Activated CD4-positive, alpha-beta T cell treated with anti-CD3 and anti-CD28 coated beads, Interleukin-2, amount 10 ng/mL, durations not matched to agents 7 days and 5 days (primary cell): ENCODE measurements at places on chromosomes 4 and X. TPM values are rescaled to one million over a fixed set of nuclear protein-coding genes. Genes with fewer than 3 reads are reported as not detected.

DNA sequence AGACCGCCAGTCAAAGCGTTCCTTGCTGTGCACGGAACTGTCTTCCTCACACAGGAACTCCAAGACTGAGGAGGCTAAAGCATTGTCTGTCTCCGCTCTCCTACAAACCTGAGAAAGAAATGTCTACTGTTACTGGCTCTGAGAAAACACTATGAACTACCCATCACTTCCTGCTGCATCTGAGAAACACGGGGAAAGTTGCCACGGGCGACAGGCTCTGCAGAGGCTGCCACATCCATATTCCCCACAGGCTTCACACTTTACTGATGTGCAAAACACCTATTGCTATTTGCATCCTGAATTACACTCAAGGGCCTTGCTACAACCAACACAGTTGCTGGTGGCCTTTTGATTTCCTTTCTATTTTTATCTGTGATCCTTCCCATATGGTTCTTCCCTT lies 59.0 kb downstream of the AFAP1 start:
- DNase-seq: no peak

RBMXL3 gene
- not detected for total RNA-seq

DNA sequence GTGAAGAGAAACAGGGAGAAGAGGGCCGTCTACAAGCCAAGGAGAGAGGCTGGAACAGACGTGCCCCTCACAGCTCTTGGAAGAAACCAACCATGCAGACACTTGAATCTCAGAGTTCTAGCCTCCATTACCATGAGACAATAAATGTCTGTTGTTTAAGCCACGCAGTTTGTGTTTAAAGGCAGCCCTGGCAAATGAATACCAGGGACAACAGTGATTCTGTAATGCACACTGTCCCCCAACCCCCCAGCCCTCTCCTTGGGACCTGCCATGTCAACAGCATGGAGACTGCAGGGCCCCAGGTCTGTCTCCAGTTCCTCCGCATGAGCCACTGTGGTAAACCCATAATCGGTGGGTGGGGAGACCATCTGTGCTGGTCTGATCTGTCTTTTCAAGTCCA lies 348.0 kb upstream of the KLF3 start:
- DNase-seq: no peak

MEPE gene
- total RNA-seq: not detected

DNA sequence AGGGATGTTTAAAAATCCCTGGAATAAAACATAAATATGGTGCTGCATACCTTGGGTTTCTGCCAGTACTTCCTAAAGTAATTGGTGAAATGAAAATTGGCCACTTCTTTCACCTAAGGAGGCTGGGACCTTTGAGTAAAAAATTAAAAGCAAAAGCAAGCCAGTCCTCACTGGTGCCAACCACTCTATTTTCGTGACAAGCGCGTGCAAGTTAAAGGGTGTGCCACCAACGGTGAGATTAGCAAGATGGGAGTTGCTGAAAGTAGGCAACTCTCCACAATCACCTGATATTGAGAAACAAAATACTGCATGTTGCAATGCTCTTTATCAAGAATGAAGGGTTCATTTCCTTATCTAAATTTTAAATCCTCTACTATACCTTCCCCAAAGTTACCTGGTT lies 19.7 kb upstream of the RTL9 start:
- no peak for DNase-seq

HELT gene
- not detected for total RNA-seq

GRCh38 chr4:104870495-104871233 lies 276.0 kb upstream of the TET2 start:
- no peak for DNase-seq

- no peak for DNase-seq
These were observed 62.3 kb upstream of the HHIP start for GRCh38 chr4:144583658-144584057.

GRCh38 chr4:137956256-137956655 lies 285.9 kb downstream of the SLC7A11 start:
- no peak for DNase-seq

ABCG2 gene
- total RNA-seq: 1.4 TPM

DNA sequence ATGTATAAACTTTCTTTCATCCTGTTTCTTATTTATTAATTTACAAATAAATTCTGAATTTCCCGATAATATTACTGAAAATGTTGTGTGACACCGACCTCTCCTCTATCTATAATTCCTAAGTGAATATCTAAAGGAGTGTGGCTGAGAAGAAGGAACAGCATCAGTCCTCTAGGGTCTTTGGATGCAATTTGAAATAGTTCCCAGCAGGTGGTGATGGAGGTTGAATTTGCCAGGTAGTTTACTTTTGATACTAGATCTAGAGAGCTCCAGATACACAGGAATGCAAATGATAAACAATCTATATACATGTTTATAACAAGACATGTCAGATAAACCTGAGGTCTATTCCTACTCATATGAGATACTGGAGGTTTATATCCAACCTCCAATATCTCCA lies 305.4 kb downstream of the PCDH18 start:
- no peak for DNase-seq

DNA sequence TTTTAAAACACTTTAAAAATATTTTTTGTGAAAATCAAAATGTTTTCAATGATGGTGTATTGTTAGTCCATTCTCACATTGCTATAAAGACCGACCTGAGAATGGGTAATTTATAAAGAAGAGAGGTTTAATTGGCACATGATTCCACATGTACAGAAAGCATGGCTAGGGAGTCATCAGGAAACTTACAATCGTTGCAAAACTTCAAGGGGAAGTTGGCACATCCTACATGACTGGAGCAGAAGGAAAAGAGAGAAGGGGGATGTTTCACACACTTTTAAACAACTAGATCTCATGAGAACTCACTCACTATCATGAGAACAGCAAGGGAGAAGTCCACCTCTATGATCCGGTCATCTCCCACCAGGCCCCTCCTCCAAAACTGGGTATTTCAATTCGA lies 110.7 kb downstream of the TMEM47 start:
- DNase-seq: no peak

GRCh38 chr4:2418650-2419571 lies at the start of gene CFAP99:
Gene CFAP99, plus strand, starts transcription at chr4:2418955.
- DNase-seq: peak; percentile 98

CD99L2 gene
- total RNA-seq: 14.6 TPM

DNA sequence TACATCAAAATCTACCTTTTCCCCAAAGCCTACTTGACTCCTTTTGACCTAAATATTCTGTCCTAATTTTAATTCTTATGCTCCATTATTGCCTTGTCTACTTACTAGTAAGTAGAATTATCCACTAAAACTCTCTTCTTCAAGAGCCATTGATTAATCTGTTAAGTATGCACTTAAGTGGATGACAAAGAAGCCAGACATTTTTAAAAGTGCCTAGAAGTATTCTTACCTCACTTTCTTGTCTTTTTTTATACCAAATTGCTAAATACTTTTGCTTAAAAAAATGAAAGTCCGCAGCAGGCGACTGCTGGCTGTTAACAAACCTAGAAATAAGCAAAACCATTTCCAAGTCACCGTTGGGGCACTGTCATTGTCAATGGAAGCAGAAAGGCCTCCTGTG lies 20.1 kb upstream of the FRMPD4 start:
- no peak for DNase-seq

SPANXB1 gene
- total RNA-seq: not detected

SYP gene
- 2.7 TPM for total RNA-seq

- DNase-seq: peak; percentile 12
These were observed 568 bp downstream of the NIPAL1 start for GRCh38 chr4:48017108-48017571.

DNA sequence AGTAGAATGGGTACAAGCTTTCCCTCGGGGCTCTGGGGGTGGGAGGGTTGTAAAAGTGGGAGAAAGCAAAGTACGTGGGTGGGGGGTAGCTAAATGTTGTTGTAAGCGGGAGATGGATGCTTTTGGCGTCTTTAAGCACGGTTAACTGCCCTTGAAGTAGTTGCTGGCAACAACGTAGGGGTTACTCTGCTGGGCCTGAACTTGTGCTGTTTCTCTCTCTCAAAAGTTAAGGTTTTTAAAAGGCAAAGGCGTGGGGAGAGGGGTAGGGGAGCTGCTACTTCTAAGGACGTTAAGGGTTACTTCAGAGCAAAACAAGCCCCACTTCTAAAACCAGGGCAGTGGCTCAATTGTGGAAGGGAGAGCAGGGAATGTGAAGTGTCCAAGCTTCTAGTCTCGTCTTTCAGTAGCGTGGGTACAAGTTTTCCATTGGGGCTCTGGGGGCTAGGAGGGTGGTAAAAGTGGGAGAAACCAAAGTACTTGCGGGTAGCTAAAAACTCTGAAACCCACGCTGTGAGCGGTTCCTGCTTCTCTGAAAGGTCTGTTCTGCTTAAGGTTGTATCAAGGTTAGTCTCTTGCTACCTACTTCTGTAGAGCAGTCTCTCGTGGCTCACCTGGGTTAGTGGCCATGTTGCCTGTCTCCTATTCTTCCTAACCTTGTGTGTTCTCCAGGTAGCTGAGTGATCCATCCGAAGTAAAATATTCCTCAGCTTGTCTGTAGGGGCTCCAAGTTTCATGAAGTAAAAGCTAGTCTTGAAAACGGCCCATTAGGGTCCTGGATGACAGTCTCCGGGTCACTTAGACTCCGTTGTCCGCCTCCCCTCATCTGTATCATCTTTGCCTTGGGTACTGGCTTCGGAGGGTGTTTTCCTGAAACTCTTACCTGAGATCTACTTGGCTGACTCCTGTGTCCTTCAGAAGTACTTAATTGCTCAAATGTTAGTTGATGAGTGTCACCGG lies 1.7 kb upstream of the WDR1 start:
- peak; percentile 26 for DNase-seq

- DNase-seq: peak; percentile 67
These were observed 51.5 kb upstream of the TRIM2 start for GRCh38 chr4:153152501-153153338.

DNA sequence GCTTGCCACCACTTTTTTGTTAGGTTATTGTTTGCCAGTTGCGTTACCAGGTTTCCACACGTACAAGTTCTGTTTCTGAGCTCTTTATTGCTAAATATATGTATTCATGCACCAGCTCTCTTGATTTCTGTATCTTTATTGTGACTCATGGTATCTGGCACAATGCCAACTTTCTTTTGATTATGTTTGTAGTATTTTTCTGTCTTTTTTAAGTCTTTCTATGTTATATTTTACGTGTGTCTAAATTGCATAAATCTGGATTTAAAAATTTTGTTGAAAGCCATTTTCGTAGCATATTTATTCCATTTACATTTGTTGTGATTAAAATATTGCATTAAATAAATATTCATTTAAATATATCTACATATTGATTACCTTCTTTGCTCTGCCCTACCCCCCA lies 73.8 kb downstream of the KDM6A start:
- no peak for DNase-seq

- no peak for DNase-seq
These were observed 6.3 kb downstream of the MEPE start for GRCh38 chr4:87838890-87839591.

- DNase-seq: no peak
These were observed 227.6 kb upstream of the MAB21L2 start for GRCh38 chr4:150354214-150354796.

GRCh38 chr4:118931786-118932185 lies 43.1 kb downstream of the SYNPO2 start:
- DNase-seq: no peak

GAGE13 gene
- total RNA-seq: not detected

SRPX2 gene
- total RNA-seq: not detected

GRCh38 chr4:33078145-33078544 lies 2358.0 kb downstream of the PCDH7 start:
- DNase-seq: no peak

FAM133A gene
- not detected for total RNA-seq

- peak; percentile 27 for DNase-seq
These were observed 16.2 kb upstream of the ZCCHC12 start for GRCh38 chrX:118807151-118808017.

NLRP2B gene
- not detected for total RNA-seq

- no peak for DNase-seq
These were observed 54.1 kb downstream of the AMELX start for GRCh38 chrX:11347300-11347699.

USP26 gene
- not detected for total RNA-seq

CYTL1 gene
- not detected for total RNA-seq

- no peak for DNase-seq
These were observed 1440.9 kb upstream of the ADGRL3 start for GRCh38 chr4:59759082-59759825.

DNA sequence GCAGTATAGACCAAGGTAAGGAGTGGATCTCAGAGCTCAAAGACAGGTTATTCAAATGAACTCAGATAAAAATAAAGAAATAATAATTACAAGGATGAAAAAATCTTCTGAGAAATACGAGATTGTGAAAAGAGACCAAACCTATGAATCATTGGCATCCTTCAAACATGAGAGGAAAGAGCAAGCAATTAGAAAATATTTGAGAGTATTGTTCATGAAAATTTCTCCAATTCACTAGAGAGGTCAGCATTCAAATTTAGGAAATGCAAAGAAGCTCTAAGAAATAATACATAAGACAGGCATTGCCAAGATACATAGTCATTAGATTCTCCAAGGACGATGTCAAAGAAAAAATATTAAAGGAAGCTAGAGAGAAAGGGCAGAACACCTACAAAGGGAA lies 93.5 kb upstream of the GALNTL6 start:
- DNase-seq: no peak

DNA sequence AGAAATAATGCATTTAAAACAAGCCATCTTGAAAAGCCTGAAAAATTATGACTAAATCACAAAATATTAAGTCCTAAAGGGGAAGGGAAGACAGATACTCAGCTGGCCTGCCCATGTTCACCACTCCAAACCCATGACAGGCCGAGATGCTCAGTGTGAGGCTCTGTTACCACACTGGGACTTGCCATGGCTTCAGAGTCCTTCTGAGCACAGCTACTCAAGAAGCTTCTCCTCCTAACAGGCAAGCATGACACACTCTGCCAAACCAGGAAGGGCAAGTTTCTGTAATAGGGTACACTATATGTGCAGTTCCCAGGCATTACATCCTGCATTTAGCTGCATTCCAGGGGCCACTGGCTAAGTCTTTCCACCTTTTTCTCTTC lies 34.0 kb upstream of the CYBB start:
- no peak for DNase-seq

AADAT gene
- total RNA-seq: not detected

SAGE1 gene
- total RNA-seq: not detected

KIT gene
- total RNA-seq: 0.29 TPM

DNA sequence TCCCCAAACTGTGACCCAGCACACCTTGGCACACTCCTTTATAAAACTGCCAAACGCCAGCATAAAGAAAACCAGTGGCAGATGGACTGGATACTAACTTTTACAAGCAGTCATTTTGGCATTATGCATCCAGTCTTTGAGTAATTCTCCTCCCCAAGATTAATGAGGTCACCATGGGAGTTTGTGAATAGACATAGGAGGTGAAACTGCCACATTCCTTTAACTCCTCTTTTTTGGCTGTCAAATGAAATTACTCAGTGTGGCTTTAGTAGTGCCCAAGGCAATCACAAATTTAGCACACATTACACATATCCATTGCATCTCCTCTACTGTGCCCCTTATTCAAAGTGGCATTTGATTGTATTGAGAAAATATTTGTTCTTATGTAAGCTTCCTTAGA lies 315.3 kb upstream of the FGF13 start:
- no peak for DNase-seq

GRCh38 chrX:22128961-22129360 lies 96.8 kb downstream of the PHEX start:
- no peak for DNase-seq

RTL5 gene
- 0.15 TPM for total RNA-seq

GRCh38 chr4:182486881-182487280 lies 243.7 kb downstream of the TENM3 start:
- DNase-seq: no peak
